ENCODE measurements at places on chromosomes 7 and 10.

- DNase-seq, result no peak
These were observed 5.8 kb upstream of the SCD start for GRCh38 chr10:100340948-100341847.

GRCh38 chr7:28539289-28539981 lies 127.1 kb downstream of the CREB5 start:
- DNase-seq, result no peak

DNA sequence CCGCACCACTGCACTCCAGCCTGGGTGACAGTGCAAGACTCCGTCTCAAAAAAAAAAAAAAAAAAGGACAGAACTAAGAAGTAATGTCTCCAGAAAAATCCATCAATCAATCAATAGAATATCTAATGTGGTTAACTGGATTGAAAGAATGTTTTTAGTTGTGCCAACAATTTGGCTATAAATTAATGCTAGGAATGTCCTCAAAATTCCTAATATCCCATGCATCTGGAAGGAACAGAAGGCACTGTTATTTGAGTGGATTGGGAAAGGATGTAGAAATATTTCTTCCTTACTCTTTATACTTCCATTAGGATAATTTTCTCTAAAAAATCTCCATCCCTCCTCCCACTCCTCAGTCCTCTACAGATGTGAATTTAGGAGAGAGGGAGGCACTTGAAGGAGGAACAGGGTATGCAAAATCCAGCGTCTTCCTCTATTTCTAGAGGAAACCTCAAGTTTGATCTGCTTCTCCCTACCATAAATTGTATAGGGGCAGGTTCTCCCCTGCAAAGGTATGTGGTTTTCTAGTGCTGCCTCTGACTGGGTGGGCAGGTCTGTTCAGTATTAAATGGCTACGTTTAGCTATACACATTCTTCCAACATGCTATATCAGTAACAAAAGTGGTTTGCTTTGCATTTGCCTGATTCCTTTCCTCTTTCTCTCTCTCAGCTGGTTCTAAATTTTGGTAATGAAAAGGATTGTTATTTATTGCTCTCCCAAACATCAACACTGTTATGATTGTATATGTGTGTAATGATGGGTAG lies 54.1 kb downstream of the RNLS start:
- no peak for DNase-seq

- DNase-seq, result no peak
These were observed 286.6 kb downstream of the BMPER start for GRCh38 chr7:34191771-34192479.

GRCh38 chr10:32151871-32152270 lies 95.6 kb upstream of the KIF5B start:
- no peak for DNase-seq

All from stimulated activated CD4-positive, alpha-beta T cell treated with anti-CD3 and anti-CD28 coated beads, Interleukin-2, amount 100 ng/mL, for 24 hours (primary cell).